ENCODE measurements at places on chromosomes 6 and 20.

DNA sequence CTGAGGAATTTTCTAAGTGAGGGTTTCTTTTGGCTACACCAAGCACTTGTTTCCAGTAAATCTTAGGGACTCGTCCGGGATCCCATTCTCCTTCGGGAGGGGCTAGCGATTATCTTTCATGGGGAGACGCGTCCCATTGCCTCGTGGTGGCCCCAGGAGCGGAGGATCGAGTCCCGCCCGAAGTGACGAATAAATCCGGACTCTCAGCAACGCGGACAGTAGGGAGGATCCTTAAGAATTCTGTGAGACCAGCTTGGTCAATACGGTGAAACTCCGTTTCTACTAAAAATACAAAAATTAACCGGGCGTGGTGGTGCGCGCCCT is 69.1 kb upstream of the PRSS16 start:
- no peak for DNase-seq

- no peak for DNase-seq
Observed at GRCh38 chr6:8831366-8832152, 396.2 kb upstream of the SLC35B3 start.

DNA sequence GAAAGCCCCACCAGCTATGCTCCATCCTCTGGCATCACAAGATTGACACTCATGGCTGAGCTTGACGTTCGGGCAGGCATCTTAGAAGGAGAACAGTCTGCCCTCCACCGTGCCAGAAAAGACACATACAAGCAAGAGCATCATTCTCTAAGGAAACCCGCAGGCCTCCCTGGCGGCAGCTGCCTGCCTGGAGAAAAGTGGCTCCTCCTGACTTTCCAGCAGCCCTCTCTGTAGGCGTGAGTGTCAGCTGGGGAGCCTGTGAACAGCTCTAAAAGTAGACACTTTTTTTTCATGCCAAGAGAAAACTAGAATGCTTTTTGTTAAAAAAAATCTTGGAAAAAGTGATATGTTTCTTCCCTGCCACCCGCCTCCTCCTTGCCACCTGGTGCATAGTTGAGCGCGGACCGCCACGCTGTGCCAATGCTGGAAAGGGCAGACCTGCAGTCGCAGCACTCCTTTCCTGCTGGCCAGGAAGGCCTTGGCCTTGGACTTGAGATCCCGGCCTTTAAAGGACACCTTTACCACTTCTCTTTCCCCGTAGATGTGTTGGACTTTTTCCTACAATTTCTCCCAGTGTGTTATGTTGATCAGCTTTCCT is 29.7 kb upstream of the INSM1 start:
- no peak for DNase-seq

- DNase-seq, result no peak
Observed at GRCh38 chr6:109262261-109262660, 120.0 kb downstream of the CD164 start.

- DNase-seq, result no peak
Observed at GRCh38 chr6:75499640-75500039, 6.0 kb upstream of the FILIP1 start.

- DNase-seq, result no peak
Observed at GRCh38 chr6:159978291-159979135, 9.6 kb downstream of the IGF2R start.

- DNase-seq, result no peak
Observed at GRCh38 chr20:1567392-1568162, 10.1 kb upstream of the SIRPD start.

- no peak for DNase-seq
Observed at GRCh38 chr6:163152701-163153100, 261.8 kb upstream of the QKI start.

DNA sequence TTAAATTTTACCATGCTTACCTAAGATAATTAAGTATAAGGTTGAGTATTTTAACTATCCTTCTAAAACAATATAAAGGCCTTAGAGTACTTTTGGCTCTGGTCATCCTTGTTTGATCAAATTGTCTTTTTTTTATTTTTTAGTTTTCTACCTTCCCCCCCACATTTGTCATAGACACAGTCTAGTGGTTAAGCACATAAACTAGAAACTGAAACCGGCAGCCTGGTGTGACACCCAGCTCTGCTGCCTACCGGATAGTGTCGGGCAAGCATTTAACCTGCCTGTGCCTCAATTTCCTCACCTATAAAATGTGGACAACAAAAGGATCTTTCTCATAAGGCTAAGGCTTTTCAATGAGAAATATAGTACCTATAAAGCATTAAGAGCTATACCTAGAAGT is 21.6 kb upstream of the TULP4 start:
- no peak for DNase-seq

- DNase-seq, result no peak
Observed at GRCh38 chr20:3229798-3230197, 9.2 kb downstream of the SLC4A11 start.

GRCh38 chr20:46566125-46566524 is 15.7 kb upstream of the OCSTAMP start:
- no peak for DNase-seq

DNA sequence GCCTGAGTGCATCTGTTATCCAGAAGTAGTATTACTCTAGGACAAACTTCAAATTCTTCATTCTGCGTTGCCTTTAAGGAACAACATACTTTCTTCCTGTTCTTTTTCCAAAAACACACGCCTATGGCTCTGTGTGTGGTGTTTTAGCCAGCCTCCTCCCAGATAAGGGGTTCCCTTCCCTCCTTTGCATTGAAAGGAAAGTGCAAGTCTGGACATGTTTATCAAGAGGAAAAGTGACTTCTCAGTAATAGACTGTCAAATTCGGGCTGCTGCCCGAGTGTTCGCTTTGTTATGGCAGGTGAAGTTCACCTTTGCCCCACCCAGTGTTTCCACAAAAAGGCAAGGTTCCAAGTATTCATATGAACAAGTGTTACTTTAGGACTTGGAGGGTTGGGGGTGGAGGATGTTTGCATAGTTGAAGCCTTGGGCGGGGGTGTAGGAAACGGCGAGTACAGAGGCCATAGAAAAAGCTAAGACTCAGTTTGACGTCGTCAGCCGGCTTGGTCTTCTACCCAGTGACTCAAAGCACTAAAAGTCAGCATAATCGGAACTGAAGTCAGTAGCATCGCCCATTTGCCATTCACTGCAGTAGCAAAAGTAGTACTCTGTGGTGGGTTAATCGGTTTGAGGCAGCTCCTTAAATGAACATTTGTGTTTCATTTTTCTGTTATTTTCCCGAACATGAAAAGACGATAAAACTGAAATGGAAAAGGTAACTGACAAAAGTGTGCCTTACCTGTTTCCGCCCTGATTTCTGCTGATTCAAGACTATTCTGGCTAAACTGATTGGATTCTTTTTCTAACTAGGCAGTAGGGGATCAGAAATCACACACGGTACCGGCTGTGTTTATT is 12.5 kb downstream of the PRDM1 start:
- DNase-seq, result no peak

GRCh38 chr6:155240905-155241600 is 22.8 kb upstream of the CLDN20 start:
- DNase-seq, result no peak

GRCh38 chr20:48843057-48843806 is 15.4 kb upstream of the PREX1 start:
- no peak for DNase-seq

DNA sequence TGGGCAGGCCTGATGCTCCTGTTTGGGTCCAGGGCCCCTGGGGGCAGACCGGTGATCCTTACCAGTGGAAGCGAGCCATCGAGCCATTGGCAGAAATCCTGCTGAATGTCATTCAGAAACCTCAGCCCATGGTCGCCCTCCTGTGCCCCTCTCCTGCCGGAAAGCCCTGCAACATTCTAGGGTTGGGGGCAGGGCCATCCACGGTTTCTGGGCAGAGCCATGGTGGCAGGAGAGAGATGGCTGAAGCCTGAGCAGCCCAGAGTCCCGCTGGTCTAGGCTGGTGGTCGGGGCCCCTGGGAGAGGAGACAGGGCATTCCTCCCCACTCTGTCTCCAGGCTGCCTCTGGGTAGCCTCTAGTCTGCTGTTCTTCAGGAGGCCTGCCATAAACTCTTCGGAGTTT is 19.6 kb upstream of the CHMP4B start:
- no peak for DNase-seq

- no peak for DNase-seq
Observed at GRCh38 chr6:152094992-152095592, 287.6 kb downstream of the ESR1 start.

DNA sequence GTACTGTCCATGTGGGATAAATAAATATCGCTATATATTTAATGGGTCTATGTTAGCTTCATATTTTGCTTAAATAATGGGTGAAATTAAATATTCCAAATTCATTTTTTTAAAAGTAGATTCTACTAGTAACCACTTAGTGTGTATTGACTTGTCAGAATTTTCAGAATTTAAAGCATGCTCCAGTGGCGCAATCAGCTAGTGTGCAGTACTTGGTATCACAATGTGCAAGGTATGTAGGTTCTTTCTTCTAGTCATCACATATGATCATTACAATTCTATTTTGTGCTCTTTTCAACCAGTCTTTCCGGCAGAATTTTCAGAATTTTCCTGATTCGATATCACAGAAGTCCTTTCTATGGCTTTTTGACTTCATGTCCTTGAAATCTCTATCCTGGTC is 32.6 kb downstream of the PDE7B start:
- no peak for DNase-seq

- DNase-seq, result no peak
Observed at GRCh38 chr6:154932515-154933027, 62.5 kb upstream of the TIAM2 start.

DNA sequence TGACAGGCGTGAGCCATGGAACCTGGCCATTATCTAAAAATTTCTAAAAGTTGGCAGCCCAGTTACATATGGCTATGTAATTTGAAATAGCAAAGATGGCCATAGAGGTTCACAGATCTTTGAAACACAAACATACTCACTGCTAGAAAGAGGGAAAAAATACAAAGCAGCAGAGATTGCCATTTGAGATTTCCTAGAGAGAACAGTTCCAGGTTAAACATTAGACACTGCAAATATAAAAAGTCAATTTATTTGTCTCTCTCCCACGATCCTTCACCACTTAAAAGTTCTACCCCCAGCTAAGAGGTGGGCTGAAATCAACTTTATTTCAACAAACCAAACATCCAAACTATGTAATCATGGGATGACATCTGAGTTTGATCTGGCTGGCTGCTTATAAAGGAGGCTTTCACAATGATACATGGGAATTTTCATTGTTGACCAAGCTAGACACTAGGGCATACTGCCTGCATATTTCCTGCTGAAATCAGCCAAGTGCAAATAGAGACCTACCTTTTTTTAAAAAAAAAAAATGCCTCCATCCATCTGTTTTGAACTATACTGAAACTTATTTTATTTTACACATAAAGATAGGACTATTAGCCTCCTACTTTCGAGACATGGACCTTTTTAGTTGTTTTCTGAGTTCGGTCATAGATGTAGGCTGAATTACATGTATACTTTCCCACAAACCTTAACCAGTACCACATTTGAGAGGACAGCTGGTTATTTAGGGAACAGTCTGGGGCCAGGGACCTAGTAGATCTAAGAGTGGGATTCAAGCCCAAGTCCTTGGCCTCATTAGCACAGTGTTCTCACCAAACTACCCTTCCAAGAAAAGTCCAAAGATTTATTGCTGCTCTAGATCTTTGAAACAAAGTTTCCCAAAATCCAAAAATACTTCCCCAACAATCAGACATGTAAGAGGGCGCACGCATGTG is 16.6 kb downstream of the DCDC2 start:
- DNase-seq, result no peak

- no peak for DNase-seq
Observed at GRCh38 chr20:20231528-20232298, 136.2 kb upstream of the INSM1 start.

DNA sequence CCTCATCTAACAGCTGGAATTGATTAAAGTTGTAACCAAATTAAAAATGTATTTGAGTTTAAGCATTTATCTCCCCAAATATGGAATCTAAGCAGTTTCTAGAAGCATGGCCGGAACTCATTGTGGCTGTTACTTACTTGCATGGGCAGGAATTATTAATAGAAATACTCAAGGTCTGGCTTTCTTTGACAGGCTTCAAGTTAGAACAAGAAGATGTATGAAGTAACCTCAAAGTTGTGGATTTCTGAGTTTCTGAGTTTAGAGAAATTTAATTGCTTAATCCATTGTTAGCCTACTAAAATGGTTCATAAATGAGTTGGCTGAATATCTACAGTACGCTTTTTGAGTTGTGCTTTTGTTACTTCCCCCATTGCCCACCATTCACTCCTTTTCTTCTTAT is 7.7 kb downstream of the CARMIL1 start:
- no peak for DNase-seq

DNA sequence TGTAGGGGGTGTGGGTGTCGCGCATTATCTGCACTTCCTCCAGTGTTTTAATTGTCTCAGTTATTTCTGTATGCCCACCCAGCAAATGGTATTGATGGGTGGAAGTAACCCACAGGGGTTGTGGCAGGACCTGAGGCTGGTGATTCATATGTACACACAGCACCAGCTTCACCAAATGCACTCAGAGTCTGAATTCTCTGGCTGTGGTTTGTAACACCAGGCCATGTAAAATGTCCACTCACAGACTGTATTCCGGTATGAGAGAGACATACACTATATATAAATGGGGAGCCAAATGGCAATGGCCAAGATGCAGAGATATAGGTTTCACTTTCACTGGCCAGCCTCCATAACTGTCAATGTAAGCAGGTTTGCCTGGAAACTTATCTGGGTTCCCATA is 76.3 kb upstream of the FBXL4 start:
- no peak for DNase-seq

- DNase-seq, result no peak
Observed at GRCh38 chr6:89689732-89690131, 51.2 kb upstream of the LYRM2 start.

DNA sequence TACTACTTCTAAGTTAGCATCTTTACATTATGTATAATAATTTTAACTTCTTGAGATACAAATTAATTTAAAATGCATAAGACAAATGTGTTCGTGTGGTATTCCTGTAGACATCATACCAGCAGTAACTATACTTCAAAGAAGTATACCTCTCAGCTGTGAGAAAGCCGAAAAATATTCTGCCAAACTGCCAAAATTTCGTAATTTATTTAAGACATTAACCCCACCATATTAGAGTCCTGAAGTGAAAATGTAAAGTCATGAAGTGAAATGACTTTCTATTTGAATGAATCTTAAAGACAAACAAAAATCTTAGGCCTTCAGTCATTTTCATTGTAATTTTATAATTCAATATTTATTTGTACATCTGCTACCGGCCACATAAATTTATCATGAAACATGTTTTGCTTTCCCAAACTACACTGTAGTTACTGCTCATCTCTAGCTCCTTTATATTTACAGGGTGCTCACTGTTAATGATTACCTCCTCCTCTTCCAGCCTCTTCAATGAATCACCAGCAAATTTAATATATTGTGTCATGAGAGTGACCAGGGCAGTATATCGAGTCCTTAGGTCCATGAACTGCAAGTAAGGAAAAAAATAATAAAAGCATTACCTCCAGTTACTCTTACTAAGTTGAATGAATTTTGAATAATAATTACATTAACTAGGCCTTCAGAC is 18.5 kb downstream of the DST start:
- no peak for DNase-seq

GRCh38 chr6:42354702-42355101 is 97.0 kb downstream of the TRERF1 start:
- DNase-seq, result no peak

Data from mesothelial cell of epicardium (in vitro differentiated cells).